ENCODE measurements at places on chromosomes 7 and 10.

GRCh38 chr7:95682913-95683312 lies 86.6 kb upstream of the PDK4 start:
- DNase-seq, result no peak

GRCh38 chr7:49397750-49398149 lies 375.7 kb upstream of the VWC2 start:
- DNase-seq, result no peak

DNA sequence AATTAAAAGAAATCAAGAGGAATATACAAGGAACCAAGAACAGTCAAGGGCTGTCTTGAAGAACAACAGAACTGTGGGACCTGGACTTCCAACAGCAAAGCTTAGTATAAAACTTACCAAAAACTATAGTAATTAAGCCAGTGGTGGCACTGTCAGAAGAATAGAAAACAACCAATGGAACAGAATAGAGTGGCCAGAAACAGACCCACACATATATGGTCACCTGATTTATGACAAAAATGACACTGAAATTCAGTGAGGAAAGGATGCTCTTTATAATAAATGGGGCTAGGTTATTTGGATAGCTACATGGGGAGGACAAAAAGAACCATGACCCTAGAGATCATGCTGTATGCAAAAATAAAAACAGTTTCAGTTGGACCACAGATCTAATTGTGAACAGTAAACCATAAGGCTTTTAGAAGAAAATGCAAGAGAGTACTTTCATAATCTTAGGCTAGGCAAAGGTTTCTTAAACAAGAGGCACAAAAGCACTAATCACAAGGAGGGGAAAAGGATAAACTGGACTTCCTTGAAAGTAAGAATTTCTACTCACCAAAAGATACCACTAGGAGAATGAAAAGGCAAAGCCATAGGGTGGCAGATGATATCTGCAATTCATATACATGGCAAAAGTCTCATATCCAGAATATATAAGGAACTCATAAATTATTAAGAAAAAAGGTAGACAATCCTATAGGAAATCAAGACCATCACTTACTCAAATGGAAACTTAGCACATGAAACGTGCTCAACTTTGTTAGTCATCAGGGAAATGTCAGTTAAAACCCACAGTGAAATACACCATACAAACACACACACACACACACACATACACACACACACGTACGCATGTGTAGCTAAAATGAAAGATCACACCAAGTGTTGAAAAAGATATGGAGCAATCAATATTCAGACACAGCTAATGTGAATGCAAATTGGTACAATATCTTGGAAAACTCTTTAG lies 20.8 kb downstream of the HYCC1 start:
- DNase-seq, result no peak

DNA sequence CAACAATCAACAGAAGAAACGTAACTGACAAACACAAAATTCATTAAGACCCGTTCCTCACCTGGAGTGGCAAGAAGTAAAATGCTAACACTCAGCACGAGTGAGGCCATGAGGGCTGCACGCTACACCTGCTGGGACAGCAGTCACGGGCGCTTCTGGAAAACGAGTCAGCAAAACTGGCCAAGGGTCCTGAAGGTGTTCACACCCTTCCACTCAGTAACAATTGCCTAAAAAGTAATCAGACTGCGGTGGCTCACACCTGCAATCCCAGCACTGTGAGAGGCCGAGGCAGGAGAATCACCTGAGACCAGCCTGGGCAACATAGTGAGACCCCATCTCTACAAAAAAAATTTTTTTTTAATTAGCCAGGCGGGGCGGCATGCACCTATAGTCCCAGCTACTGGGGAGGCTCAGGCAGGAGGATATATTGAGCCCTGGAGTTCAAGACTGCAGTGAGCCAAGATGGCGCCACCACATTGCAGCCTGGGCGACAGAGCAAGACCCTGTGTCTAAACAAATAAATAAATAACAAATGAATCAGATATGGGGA lies 199.1 kb downstream of the MAD1L1 start:
- no peak for DNase-seq

GRCh38 chr10:60964257-60965235 lies 20.6 kb upstream of the RHOBTB1 start:
- DNase-seq, result peak; percentile 55

GRCh38 chr7:37571806-37572205 lies 111.8 kb upstream of the GPR141 start:
- no peak for DNase-seq

DNA sequence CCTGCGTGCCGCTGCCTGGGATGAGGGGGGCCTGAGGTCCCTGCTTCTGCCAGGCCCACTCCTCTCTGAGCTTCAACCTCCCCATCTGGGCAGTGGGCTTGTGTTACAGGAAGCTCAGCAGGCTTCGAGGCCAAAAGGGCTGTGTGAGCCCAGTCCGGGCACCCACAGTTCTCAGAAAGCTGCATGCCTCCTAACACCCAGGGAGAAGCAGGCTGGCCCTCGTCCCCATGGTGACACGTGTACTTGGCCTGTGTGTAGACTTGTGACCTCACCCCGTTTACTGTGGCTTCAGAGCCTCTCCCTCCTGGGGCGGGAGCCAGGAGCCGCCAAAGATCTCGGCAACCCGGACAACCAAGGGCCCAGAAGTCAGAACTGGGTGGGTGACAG lies 2.2 kb upstream of the GRIFIN start:
- DNase-seq, result no peak

DNA sequence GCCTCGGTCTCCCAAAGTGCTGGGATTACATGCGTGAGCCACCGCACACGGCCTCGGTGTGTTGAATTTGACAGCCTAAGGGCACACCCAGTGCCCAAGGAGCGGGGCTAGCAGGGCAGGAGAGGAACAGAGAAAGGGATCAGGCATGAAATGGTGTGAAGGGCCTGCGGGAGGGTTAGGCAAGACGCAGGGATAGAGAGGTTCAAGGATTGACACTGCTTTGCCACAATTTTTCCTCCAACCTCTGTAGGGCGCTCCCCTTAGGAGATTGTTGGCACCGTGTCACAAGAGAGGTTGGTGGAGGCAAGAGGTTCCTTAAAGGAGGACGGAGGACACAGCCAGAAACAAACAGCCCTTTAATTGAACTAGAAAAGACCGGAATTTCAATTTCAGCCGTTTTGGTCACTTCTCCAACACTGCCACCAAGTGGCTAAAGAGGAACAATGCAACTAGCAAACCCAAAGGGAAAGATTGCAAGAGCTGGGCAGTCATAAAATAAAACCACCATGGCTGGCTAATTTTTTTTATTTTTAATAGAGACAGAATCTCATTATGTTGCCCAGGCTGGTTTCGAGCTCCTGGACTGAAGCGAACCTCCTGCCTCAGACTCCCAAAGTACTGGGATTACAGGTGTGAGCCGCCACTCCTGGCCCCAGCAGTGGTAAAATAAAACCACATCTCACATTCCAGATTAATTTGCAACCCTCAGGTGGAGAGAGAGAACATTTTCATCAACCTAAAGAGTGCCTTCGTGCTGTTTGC lies 6.9 kb upstream of the CREB3L2 start:
- DNase-seq, result peak; percentile 20

DNA sequence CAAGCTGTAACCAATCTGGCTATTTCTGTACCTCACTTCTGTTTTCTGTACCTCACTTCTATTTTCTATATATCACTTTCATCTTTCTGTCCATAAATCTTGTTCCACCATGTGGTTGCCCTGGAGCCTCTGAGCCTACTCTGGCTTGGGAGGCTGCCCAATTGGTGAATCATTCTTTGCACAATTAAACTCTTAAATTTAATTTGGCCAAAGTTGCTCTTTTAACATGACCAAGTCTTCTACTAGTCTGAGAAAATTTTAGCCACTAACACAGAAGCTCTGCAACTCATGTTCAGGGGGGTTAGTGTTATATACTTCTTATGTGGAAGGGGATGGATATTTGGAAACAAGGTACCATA lies 503.5 kb downstream of the KIF20B start:
- no peak for DNase-seq

- no peak for DNase-seq
Measured at GRCh38 chr7:27250557-27251070, 8.0 kb downstream of the EVX1 start.

DNA sequence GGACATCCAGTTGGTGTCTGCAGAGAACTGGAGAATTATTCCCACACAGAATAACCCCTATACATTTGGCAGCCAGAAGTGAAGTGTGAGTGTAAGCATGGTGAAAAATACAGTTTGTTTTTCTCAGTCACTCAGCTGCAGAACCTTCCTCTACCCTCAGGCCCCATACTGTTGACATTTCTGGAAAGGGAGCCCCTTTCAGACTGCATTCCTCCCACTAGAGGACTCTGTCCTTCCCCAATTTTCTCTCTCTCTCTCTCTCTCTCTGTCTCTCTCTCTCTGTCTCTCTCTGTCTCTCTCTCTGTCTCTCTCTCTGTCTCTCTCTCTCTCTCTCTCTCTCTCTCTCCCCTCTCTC lies 86.8 kb upstream of the STEAP1B start:
- no peak for DNase-seq

GRCh38 chr7:6440381-6440780 lies 7.4 kb downstream of the DAGLB start:
- DNase-seq, result no peak

DNA sequence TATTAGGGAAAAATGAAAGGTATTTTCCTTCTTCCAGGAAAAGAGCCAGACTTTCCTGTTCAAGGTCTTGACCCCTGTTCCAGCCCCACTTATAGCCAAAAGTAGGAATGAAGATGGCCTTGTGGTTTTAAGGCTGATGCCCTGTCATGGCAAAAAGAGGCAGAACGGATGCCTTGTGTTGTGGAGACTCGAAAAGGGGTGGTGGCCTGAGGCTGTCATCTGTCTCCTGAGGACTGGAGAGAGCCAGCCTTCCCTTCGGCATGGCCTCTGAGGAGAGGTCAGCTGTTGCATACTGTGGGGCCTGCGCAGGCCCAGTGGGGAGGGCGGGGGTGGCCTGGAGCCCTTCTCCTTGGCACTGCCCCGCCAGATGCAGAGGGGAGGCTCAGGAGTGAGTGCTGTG lies 166.0 kb upstream of the EEPD1 start:
- DNase-seq, result no peak

GRCh38 chr10:132858121-132859081 lies 72.5 kb upstream of the NKX6-2 start:
- no peak for DNase-seq

GRCh38 chr7:92882760-92883159 lies 46.4 kb upstream of the CDK6 start:
- DNase-seq, result no peak

- DNase-seq, result no peak
Measured at GRCh38 chr10:90859321-90859751, 1.5 kb upstream of the HTR7 start.

DNA sequence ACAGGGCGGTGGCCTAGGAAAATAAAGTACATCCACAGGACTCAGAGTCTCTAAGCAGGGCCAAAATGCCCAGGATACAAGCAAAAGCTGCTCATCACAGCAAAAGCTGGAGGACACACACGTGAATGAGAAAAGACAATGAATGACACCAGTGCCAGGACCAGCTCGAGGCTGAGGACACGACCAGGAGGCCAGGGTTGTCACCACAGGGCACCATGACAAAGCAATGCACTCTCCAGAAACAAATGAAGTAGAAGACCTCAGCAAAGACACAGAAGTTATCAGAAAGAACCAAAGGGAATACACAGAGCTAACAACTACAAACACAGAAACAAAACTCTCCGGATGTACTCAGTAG lies 92.1 kb downstream of the FOXL3 start:
- DNase-seq, result no peak

GRCh38 chr7:35694161-35694783 lies 663 bp downstream of the HERPUD2 start:
- peak; percentile 76 for DNase-seq

GRCh38 chr7:70322856-70323255 lies 724.6 kb downstream of the AUTS2 start:
- DNase-seq, result no peak

- DNase-seq, result no peak
Measured at GRCh38 chr10:58996866-58997265, 179.6 kb upstream of the PHYHIPL start.

- DNase-seq, result no peak
Measured at GRCh38 chr7:127813991-127814541, 162.1 kb downstream of the SND1 start.

DNA sequence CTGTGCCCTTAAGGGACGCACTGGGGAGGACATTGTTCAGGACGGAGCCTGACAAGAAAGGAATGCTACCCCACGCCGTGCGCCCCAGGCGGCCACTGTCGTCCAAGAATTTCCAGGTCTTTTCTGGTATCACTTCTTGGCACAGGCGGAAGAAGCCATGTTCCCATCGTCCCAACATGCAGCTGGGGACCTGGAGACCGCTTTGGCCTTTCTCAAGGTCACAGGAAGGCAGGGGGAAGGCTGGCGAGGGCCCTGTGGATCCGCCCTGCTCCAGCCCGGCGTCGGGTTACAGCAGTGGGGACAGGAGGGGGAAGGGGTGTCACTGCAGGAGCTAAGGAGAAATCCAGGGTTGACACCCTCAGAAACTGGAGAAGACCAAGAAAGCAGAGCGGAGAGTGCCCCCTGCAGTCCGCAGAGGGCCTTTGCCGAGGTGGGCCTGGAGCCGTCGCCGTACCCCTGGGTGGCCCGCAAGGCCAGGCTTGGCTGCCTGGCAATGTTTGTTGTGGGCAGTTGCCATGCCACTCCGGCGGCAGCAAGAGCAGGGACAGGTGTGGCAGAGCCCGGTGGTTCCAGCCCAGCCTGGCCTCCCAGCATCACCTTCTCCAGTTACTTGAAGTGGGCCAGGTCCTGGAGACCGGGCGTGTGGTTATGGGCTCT lies 104.1 kb downstream of the LHPP start:
- no peak for DNase-seq

DNA sequence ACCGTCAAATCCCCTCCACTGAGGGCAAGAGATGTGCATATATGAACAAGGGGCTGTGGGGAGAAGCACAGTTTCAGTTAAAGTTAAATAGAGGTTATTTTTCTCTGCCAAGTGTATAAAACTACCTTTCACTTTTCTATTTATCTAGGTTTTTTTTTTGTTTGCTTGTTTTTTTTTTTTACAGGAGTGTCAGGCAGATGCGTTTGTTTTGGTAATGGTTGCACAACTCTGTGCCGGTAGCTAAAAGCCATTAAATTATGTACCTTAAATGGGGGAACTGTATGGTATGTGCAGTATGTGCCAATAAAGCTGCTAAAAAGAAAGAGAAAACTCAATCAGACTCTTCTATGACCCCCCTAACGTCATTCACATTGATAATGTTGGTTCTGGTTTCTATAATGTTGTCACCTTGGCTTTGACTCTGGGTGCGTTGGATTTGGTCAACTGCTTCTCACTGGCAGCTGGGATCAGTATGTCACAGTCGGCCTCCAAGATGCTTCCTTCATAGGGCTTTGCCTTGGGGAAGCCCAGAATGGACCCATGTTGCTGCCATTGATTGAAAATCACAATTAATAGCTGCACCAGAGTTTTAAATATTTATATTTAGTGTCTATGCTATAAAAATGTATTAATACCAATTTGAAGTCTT lies 34.2 kb downstream of the GLUD1 start:
- no peak for DNase-seq

DNA sequence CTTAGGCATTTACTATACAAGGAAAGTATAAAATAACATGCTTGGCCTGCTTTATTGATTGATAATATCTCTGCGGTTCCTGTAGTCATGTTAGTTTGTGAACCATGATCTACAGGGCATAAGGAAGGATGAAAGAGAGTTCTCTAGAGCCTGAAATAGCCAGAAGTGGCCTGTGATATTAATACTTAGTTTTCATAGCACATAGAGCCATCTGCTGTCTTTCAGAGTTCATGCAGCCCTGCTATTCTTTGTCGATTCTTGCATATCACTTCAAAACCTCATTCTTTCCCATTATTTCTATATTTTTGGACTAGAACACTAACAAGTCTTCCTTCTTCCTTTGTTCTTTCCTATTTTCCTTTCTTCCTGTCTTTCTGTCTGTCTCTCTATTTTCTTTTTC lies 26.4 kb upstream of the PRKG1 start:
- DNase-seq, result no peak

GRCh38 chr10:30027057-30028005 lies 32.1 kb downstream of the JCAD start:
- peak; percentile 74 for DNase-seq

Measured in stimulated activated effector memory CD8-positive, alpha-beta T cell treated with anti-CD3 and anti-CD28 coated beads, Interleukin-12 subunit alpha, Interleukin-12 subunit beta, amount 100 ng/mL, for 72 hours (primary cell).